ENCODE measurements at places on chromosomes 7 and 10.

DNA sequence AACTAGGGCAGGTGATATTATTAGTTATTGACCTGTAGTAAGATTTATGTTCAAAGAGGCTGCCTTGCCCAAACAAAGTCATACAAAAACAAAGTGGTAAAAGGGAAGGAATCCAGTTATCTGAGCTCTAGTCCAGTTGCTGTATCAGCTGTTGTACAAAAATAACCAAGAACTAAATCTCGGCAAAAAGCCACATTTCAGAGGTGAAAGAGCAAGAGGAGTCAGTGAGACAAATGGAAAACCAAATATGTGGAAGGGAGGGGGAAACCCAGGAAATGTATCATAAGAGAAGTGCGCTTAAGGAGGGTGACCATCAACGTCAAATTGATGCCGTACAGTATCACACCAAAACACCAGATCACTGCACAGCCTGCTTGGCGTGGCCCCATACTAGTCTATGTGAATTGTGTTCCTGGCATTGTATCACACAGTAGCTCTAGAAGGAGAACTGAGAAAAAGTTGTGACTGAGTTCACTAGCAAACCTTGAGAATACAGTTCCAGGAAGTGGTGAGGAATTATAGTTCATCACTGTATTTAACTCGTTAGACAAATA, 6.4 kb downstream of the AGBL3 start:
- no peak for DNase-seq

- DNase-seq, result no peak
Measured at GRCh38 chr7:2041496-2042367, 191.0 kb downstream of the MAD1L1 start.

GRCh38 chr10:47412869-47413268, 28.8 kb upstream of the ZNF488 start:
- no peak for DNase-seq

DNA sequence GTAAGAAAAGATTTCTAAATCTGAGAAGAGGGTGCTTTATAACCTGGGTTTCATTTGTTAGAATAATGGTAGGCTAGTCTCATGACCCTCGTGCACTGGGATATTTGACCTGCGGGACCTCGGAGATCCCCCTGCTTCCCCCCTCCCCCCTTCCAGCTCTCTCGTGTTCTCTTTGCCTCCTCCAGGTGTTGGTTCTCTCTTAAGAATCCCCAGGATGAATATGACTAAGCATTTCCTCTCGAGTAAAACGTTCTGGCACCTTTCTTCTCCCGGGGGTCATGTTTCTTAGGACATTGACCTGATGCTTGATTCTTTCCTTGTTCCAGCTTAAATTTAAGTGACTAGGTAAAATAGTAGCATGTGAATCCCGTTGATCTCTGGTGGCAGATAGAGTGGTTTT, 71.2 kb downstream of the SHH start:
- no peak for DNase-seq

DNA sequence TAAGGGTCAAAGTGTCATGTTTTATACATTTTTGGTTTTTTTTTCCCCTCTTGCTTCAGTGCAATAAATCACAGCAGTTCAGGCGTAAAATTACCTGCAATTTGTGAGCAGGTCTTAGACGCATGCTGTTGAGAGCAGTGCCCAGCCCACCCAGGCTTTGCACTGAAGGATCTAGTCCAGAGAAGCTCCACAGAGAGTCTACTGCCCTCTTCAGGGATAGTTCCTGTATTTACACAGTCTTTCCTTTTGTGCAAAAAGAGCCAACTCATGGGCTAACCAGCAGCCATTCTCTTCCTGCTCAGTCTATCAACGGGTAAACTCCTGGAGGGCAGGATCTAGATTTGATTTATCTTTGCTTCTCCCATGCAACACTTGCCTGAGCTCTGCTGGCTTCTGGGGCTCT, 82.2 kb upstream of the NAMPT start:
- DNase-seq, result no peak

DNA sequence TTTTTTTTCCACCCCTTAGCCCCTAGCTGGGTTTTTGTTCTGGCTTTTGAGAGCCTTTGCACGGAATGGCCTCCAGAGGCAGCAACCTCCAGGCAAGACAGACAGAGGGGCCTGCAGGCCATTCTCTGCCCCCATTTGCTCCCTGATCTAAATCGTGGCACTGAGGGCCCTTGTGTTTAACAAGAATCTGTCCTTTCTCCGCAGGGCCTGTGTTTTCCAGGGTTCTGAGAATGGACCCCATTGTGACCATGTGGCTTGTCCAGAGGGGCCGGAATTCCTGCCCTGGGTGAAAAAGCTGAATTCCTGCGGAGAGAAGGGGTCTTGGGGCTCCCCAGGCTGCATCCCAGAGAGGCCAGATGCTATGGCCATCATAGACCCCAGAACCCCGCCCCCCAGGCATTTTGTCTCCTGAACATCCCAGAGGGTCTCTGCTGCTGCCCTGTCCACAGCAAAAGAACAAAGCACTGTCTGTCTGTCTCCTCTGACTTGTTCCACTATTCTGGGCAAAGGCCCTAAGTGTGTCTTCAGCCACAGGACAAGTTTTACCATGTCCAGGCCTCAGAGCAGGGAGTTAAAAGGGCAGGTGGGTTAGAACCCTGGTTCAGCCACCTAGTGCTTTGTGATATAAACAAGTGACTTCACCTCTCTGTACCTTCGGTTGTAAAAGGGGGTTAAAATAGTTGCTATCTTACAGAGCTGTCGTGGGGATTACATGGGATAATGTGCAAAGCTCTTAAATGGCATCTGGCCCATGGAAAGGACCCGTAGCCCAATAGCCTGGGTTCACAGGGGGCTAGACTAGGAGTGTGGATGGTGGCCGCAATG, 155.6 kb downstream of the SH3PXD2A start:
- no peak for DNase-seq

GRCh38 chr10:130221456-130222375, 85.5 kb downstream of the GLRX3 start:
- DNase-seq, result no peak

GRCh38 chr7:143437578-143437977, 5.7 kb upstream of the TAS2R60 start:
- DNase-seq, result no peak

- DNase-seq, result no peak
Measured at GRCh38 chr10:101227429-101228152, 1.7 kb downstream of the LBX1 start.

- no peak for DNase-seq
Measured at GRCh38 chr7:40197527-40197926, 62.7 kb downstream of the SUGCT start.
